ENCODE measurements at places on chromosomes 1 and 21.

GRCh38 chr1:175131095-175131494 is 61.5 kb downstream of the KIAA0040 start:
- DNase-seq, result no peak

DNA sequence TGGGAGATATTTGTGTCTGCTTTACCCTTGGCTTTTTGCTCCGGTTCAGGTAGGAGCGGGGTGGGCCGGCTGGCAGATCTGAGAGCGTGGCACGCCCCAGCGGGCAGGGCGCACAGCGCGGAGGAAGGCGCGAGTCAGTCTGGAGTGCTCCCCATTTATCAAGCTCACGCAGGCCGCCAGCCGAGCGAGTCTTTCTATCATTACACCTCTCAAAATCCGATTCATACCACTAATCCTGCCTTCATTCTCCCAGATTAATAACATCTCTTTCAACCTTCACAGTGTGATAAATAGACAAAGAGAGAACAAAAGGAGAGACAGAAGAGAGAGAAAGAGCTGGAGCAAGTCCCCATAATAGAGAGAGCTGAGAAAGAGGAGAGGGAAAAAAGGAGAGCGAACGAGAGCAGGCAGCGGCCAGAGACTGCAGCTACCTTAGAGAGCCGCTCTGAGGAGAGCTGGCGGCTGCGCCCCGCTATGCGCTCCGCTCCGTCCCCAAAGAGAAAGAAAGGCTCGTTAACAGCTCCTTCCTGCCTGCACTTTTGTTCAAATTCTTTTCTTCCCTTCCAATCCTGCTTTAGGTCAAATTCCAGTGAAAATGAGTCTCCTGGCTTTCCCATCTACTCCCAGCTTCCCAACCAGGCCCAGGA is 48.0 kb downstream of the DMAP1 start:
- DNase-seq, result no peak

GRCh38 chr1:230515451-230516145 is 89.5 kb upstream of the PGBD5 start:
- DNase-seq, result no peak

DNA sequence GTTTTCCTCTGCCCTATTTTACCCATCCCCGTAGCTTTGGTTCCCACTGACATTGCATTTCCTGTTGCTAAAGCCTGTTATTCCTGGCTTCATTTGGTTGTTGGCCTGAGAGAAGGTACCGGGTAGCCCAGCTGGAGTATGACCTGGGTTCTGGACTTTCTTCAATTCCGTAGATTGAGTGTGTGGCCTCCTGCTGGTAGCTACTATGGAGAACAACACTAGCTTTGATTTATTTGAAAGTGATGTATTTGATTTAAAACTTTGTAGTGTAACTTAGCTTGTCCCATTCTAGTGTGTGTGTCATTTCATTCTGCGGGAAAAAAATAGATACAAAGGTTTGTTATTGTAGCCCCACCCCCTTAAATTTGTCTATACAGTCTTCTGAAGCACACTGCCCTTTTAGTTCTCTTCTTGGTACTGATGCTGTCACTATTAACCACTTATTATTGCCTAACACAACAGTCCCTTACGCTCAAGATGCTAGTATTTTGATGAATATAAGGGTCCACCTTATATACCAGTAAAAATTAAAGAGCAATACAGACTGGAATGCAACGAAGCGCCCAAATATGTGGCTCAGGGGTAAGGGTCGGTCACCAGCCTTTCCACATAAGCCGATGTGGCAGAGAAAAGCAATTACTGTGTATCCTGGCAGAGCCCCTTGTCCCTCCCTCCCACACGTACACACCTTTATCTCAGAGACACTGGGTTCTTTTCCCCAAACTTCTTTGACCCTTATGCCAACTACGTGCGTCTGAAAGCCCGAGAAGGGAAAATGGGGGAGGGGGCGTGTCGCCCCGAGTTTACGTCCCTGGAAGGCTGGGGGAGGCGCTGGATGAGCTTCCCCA is 643 bp upstream of the MOV10 start:
- no peak for DNase-seq

DNA sequence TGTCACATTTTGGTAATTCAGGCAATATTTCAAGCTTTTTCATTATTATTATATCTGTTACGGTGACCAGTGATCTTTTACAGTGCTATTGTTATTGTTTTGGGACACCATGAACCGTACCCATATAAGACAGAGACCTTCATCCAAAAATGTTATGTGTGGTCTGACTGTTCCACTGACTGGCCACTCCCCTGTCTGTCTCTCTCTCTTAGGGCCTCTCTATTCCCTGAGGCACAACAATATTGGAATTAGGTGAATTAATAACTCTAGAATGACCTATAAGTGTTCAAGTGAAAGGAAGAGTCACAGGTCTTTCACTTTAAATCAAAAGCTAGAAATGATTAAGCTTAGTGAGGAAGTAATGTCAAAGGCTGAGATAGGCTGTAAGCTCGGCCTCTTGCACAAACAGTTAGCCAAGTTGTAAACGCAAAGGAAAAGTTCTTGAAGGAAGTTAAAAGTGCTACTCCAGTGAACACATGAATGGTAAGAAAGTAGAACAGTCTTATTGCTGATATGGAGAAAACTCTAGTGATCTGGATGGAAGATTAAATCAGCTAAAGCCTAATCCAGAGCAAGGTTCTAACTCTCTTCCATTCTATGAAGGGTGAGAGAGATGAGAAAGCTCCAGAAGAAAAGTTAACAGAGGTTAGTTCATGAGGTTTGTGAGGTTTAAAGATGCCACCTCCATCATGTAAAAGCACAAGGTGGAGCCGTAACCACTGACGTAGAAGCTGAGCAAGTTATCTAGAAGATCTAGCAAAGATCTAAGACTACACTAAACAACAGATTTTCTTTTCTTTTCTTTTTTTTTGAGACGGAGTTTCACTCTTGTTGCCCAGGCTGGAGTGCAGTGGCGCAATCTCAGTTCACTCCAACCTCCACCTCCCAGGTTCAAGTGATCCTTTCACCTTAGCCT is 19.7 kb upstream of the DIPK1A start:
- no peak for DNase-seq

GRCh38 chr1:58441699-58442098 is 104.8 kb downstream of the OMA1 start:
- no peak for DNase-seq

- no peak for DNase-seq
These were observed 277.8 kb downstream of the LTN1 start for GRCh38 chr21:28714777-28715464.

DNA sequence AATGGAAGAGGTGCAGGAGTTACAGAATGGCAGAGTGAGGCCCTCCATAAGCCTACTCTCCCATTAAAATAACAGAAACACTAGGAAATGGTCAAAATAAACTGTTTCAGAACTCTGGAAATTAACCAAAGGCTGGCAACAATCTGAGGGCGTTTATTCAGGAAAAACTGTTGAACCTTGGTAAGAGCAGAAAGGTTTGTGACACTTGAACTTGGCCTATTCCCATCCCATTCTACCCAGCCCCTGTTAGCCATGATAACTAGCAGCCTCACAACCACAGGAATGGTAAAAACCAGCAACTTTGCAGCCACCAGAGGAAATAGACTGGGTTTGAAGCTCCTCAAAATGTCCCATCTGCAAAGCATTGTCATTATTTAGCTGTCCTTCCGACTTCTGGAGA is 256.8 kb downstream of the RHOU start:
- DNase-seq, result no peak

GRCh38 chr21:41868062-41868710 is 11.0 kb downstream of the PRDM15 start:
- DNase-seq, result no peak

All from activated T-helper 1 cell treated with anti-CD3 and anti-CD28 coated beads, Interleukin-2, amount 50 U/mL, for 16 hours (primary cell).